NCI-H1417 treated with DMSO at 0.1 percent for 48 hours (cell line): ENCODE measurements at places on chromosomes 5 and 9.

DNA sequence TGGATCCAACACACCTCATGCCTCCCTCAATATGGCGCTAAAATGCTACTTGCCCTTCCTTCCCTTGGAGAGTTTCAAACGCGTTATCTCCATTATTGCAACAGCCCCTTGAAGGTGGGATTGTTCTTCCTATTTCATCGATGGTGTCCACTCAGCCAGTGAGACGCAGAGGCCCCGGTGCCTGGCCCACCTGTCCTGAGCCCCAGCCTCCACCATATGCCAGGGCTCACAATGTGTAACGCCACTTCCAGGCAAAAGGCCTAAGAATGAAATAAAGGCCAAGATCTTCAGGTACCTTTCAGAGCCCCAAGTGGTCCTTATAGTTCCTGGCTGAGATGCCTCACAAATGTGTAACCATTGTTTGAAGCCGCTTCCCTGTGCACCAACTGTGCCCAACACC, 170.7 kb upstream of the PHYKPL start:
- no peak for DNase-seq

- no peak for DNase-seq
These were observed 50.4 kb upstream of the SLC2A8 start for GRCh38 chr9:127346584-127346983.

GRCh38 chr9:93020151-93020550, 38.4 kb upstream of the SUSD3 start:
- DNase-seq = no peak

DNA sequence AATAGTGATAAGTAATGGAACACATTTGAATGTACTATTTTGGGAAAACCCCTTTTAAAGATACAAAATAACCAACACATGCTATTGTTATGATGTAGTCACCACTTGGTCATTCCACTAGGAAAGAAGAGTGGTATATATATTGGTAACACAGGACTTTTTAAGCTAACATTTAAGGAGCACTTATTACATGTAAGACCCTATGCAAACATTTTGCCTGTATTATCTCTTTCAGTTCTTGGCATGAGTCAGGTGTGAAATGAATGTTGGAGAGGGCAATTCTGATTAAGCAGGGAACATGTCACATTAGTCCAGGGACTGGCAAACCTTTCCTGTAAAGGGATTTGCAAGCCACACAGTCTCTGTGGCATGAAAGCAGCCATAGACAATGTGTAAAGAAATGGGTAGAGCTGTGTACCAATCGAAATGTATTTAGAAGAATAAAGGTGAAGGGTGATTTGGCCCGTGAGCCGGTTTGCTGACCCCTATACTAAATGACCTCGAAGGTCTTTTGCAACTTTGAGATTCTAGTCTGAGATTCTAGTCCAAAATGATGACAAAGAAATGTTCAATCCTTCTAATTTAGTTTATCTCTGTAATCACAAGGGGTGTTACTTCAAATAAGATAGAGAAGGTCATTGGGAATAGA, 15.3 kb downstream of the ABLIM3 start:
- DNase-seq = no peak

GRCh38 chr9:114166614-114167572, 11.6 kb downstream of the COL27A1 start:
- no peak for DNase-seq

GRCh38 chr5:96321345-96321744, 111.7 kb downstream of the PCSK1 start:
- no peak for DNase-seq

DNA sequence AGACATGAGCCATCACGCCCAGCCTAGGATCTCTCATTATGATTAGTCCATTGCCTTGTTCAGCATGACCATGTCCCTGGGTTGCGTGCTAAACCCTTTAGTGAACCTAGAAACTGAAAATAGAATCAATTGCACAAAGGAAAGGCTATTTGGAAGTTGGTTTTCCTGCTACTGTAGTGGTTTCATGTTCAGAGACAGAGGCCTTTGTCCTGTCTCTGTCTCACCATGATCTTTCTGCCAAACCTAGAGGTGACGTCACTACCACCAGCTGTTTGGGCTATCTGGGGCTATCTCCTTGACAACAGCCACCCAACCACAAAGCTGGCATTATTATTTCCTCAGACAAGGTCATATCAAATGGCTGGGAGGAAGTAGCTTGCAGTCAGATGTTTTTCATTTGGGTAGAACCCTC, 4.0 kb upstream of the CDK5RAP2 start:
- no peak for DNase-seq

GRCh38 chr9:22449719-22450118, 3.1 kb downstream of the DMRTA1 start:
- DNase-seq = no peak

GRCh38 chr5:157949520-157949919, 90.6 kb upstream of the CLINT1 start:
- no peak for DNase-seq

DNA sequence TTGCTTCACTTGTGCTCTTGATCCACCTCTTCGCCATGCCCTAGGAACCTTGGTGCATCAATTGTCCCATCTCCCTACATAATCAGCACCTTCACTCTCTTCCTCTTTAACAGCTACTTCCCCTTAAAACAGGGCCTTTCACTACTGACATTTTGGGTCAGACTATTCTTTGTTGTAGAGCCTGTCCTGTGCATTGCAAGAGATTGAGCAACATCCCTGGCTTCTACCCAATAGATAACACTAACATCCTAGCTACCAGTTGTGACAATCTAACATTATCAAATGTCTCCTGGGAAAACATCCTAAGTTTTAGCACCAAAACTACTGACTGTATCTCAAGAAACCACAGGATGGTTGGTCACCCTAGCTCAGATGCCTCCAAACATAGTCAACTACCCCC, 854.3 kb upstream of the DMAC1 start:
- DNase-seq = no peak

DNA sequence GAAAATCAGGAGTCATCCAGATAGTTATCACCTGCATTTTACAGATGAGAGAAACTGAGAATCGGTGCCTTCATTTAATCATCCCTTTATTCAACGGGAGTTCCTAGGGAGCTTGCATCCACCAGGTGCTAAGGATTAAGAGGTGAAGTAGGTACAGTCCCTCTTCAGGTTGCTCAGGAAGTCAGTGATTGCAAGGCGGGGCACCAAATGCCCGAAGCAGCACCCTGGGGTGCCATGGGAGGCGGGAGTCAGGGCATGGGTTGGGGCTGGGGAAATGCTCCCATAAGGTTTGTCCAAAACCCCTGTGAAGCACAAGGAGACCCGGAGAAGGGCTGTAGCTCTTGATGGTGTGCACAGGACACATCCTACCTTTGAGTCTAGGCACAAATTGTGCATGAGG, 98.8 kb upstream of the KLF4 start:
- DNase-seq = no peak

GRCh38 chr5:159650803-159651202, 265.5 kb upstream of the ADRA1B start:
- no peak for DNase-seq

GRCh38 chr5:179805070-179805528, 1.6 kb downstream of the MGAT4B start:
- DNase-seq = no peak

DNA sequence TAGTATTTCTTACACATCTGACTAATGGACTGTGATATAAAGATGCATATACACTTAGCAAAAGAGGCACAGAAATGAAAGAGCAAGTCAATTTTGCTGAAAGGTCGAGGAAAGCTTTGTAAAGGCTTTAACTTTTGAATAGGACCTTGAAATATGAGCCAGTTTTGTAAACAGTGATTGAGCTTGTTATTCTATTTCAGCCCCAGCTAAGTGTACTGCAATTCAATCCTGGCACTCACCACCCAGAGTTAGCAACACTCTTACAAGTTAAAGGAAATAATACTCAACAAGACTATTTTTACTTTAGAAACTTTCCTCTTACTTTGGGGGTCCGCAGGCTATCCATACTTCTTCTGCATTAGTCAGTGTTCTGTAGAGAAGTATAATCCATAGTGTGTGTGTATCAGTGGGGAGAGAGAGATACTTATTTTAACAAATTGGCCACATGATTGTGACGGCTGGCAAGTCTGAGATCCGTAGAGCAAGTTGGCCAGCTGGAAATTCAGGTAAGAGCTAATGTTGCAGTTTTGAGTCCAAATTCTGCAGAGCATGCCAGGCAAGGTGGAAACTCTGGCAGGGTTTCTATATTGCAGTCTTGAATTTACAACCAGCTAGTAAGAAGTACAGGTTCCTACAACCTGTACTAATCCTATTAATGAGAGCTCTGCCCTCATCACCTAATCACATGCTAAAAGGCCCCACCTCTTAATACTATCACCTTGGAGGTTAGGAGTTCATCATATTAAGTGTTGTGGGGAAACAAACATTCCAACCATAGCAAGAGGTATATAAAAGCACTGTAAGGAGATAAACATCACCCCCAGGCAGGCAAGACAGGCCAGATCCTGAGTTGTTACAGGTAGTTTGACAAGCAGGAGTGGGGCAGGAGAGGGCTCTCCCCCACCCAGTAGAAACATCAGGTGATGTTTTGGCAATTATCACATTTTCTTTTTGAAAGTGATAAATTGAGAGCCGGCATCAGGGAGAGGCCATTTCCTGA, 33.6 kb downstream of the IL7R start:
- DNase-seq = no peak

DNA sequence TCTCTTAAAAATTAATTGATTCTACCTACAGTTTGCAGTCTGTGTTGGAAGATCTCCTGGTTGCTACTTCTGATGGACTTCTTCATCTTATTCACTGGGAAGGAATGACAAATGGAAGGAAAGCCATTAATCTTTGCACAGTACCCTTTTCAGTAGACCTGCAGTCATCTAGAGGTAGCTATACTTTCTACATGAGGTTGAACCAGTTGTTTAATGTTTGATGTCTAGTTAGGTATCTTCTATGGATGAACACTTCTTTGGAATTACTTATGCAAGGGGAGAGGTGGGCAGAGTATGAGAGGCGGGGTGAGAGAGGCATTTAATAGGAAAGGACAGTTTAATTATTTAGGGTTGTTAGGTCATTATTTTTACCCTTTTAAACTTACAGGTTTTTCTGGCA, 91.2 kb downstream of the RIC1 start:
- DNase-seq = no peak

DNA sequence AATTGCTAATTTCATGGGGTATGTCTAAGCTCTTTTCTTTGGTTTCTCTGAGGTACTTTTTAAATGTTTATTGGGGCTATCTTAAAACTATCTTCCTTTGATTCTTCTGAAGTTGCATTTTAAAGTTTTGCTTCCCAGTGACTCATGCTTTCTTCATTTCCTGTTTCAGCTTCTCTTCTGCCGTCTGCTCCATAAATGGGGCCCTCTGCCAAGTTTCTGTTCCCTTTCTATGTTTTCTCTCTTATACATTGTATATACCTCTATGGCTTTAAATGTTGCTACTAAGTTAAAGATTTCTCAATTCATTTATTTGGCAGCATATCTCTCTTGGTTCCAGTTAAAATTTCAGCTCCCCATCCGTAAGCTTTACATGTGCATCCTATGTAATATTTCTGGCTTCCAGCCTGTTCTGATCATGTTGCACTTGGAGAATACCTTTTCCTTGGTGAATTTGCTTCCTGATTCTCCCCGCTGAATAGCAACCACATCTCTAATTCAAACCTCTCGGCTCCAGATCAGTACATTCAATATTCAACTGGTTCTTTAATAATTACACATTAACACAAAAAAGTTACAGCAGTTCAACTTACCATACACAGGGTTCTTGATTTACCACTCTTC, 125.3 kb downstream of the ST8SIA4 start:
- DNase-seq = no peak

GRCh38 chr9:14868772-14869583, 41.2 kb downstream of the FREM1 start:
- DNase-seq = no peak

GRCh38 chr5:61479850-61480614, 148.0 kb downstream of the ZSWIM6 start:
- DNase-seq = no peak

GRCh38 chr5:56951126-56951945, 587 bp downstream of the MIER3 start:
- no peak for DNase-seq

DNA sequence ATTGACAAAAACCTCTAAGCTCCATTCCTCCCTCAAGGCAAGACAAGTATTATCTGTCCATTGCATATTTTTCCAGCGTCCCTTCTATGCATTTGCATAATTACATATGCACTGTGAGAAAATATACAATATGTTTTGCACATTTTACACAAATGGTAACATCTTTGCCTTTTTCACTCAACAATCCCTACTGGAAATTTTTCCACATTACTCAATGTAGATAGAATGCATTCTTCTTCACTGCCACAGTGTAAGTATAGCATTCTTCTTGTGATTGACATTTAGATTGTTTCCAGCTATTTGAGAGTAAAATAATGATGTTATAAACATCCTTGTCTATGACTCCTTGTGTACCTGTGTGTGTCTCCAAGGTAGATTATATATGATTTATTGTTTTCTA, 205.0 kb downstream of the SLIT3 start:
- no peak for DNase-seq
